ENCODE measurements at places on chromosomes 6 and 20.

DNA sequence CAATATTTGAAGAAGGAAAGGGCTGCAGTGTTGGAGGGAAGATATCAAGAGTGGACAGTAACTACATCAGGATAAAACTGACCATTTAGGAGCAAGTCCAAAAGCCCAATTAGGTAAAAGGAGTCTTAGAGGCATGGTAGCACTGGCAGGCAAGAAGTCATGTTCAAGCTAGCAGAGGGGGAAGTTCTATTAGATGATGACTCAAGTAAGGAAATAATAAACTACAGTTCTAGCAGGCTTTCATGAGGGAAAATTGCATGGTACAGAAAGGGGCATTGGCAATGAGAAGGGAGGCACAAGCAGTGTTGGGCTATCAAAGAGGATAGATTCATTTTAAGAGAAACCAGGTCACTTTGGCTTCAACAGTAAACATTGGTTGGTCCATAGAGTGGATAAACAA, 156.1 kb upstream of the PTPRK start:
- DNase-seq, result no peak

GRCh38 chr20:62466806-62467537, 8.8 kb downstream of the GATA5 start:
- DNase-seq, result no peak

- DNase-seq, result peak; percentile 94
These were observed 287.6 kb downstream of the ESR1 start for GRCh38 chr6:152094992-152095592.

GRCh38 chr20:47785854-47786764, 828 bp upstream of the SULF2 start:
- no peak for DNase-seq

DNA sequence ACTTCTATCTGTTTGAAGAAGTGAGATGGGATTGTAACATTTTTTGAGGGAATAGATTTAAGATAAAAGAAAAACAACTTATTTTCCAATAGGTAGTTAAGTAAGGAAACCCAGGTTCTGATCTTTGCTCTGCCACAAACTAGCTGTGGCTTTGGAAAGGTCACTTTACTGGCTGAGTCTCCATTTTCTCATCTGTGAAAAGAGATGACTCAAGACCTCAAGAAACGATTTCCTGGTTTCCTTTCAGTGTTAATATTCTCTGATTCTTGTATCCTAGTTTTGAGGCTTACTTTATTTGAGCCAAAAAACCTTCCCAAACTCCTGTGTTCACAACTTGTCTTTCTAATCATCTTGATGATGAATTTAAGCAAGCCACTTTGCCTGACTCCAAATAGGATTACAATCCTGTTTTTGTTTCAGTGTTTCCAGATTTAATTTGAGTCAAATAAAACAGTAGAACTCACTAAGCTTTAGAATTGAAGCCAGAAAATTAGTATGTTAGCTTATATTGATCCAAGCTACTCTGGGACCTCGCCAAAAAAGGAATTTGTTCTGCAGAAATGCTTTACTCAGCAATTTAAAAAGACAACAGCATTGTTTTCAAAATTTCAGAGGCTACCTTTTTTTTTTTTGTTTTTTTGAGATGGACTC, 51.1 kb downstream of the ENPP1 start:
- no peak for DNase-seq

GRCh38 chr6:89562093-89562973, 76.2 kb downstream of the LYRM2 start:
- no peak for DNase-seq

DNA sequence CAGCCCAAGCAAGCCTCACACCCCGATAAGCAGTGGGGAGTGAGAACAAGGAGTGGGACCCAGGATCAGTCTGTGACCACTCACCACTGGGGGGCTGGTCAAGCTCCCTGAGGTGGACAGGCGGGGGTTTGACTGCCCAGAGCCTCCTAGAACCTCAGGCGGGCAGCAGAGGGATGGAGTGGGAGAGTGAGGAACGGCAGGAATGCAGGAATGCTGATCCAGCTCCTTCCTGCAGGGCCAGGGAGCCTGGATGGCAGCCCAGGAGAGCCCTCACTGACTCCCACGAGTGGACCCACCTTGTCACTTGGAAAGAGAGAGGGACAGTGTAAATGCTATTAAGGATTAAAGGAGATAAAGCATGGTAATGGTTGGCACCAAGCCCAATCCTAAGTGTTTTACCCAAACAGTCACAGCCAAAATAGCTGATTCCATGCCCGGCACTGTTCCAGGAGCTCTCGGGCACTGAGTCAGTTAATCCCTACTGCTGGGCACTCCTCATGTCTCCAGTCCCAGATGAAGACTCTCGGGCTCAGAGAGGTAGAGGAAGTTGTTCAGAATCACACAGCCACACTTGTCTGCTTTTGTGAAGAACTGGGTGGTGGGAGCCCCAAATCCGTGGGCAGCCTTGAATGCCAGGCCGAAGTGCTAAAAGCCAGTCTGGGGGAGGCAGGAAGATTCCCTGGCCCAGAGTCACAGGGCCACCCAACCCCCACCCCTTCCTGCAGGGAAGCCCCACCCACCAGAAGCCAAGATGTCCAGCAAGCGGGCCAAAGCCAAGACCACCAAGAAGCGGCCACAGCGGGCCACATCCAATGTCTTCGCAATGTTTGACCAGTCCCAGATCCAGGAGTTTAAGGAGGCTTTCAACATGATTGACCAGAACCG, 3.1 kb downstream of the MYL9 start:
- no peak for DNase-seq

DNA sequence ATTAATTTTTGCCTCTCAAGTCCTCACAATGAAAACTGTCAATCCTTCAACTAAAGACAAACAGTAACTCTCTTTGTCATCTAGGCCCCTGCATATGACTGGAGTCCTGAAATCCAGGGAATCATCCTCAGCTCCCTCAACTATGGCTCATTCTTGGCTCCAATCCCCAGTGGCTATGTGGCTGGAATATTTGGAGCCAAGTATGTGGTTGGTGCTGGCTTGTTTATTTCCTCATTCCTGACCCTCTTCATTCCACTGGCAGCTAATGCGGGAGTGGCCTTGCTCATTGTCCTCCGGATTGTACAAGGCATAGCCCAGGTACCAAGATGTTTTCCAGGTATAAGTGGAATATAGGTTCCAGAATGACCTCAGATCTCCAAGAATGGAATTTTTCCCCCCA, 15.4 kb downstream of the SLC17A4 start:
- DNase-seq, result peak; percentile 44

- DNase-seq, result no peak
These were observed 33.3 kb downstream of the FAM50B start for GRCh38 chr6:3882431-3882830.

DNA sequence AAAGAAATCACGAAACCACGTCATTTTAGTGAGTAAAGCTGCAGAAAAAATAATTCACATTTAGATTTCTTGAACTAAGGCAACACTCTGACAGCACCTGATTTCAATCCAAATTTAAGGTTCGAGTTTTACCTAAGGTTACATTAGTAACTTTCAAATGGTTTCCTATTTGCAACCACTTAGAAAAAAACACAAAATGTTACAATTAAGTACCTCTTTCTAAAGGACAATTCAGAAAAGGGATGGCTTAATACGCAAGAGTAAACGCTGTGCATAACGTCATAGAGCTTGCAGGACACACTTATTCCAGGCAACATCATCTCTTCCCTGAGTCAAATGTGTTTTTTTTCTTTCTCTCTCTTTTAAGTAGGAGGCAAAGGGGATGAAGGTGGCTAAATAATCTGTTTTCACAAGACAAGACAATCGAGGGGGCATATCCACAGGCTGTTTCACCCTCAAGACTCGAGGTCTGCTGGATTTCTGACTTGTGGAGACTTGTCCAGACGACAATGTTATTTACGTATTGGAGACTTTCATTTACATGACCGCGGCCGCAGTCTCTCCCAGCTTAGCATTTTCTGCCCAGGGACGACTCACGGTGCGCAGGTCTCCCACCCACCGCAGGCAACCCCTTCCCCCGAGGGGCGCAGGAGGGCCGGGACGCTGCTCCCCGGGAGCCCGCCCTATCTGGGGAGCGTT, 86.0 kb downstream of the SESN1 start:
- no peak for DNase-seq

DNA sequence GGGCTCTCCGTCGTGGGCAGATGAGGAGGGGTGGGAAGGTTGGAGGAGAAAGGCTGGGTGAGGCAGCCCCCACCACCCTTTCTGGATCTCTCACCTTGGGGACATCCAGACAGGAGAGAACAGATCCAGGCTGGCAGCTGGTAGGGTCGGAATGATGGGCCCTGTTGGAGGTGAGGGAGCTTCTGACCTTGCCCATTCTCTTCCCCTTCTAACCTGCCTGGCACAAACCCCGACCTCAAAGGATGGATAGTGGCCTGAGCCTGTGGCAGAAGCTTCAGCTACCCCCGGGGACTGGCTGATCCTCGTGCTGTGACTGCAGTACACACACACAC, 6.0 kb upstream of the NPBWR2 start:
- no peak for DNase-seq

DNA sequence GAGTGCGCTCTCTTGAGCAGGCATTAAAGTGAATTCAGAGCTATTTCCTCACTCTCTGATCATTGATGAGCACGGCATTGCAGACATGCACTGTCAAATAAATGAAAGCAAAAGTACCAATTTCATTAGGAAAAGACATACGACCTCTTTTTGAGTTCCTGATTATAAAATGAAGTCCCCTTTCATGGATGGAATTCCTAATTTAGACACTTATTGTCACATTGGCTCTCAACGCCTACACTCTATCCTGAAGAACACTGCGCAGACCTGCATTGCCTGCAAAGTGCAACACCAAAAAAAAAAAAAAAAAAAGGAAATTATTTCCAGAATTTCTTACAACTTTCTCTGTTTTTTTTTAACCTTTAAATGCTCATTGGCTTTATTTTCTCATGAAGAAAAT, 1.6 kb downstream of the ADGRB3 start:
- no peak for DNase-seq

DNA sequence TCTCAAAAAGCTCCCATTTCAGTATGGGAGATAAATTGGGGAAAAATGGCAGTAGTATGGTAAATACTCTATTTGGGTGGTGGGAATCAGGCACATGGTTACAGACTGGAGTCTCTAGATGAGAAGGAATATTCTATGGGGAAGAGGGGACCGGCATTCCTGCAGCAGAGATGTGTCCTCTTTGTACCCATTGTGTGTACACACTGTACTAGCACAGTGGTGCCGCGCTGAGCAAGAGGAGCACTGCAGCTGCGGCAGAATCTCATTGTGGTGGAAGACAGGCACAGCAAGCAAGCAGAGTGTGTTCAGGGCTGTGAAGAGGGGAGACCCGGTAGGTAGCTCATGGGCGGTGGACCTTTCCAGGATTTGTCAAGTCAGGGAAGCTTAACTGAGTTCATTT, 13.0 kb downstream of the AFDN start:
- no peak for DNase-seq

GRCh38 chr20:17699931-17700351, at the start of gene BANF2:
Gene BANF2, plus strand, starts transcription at chr20:17699966. Its CDS starts 25,060 bp downstream, at chr20:17725026.
- no peak for DNase-seq

Data from COLO829 (cell line).